ENCODE measurements at places on chromosomes 2 and 18. TPM values are rescaled to one million over a fixed set of nuclear protein-coding genes. Genes with fewer than 3 reads are reported as not detected.

DSG4 gene
- polyA plus RNA-seq = not detected

NAB1 gene
- polyA plus RNA-seq = 8.7 TPM

ANKRD30BL gene
- polyA plus RNA-seq = 0.35 TPM

VIT gene
- polyA plus RNA-seq = 6.9 TPM

NAT8 gene
- polyA plus RNA-seq = not detected

C1GALT1C1L gene
- 2.1 TPM for polyA plus RNA-seq

REG3G gene
- polyA plus RNA-seq = not detected

COLEC11 gene
- polyA plus RNA-seq = 46.8 TPM

RESP18 gene
- polyA plus RNA-seq = 6.5 TPM

LOXHD1 gene
- polyA plus RNA-seq = not detected

HAAO gene
- polyA plus RNA-seq = not detected

PLCL1 gene
- polyA plus RNA-seq = 2.5 TPM

IL37 gene
- not detected for polyA plus RNA-seq

SKOR2 gene
- 10.3 TPM for polyA plus RNA-seq

APOB gene
- not detected for polyA plus RNA-seq

COL4A4 gene
- 0.67 TPM for polyA plus RNA-seq

PROKR1 gene
- not detected for polyA plus RNA-seq

TANC1 gene
- 93.5 TPM for polyA plus RNA-seq

IL1B gene
- not detected for polyA plus RNA-seq

MAL gene
- 60.2 TPM for polyA plus RNA-seq

ABHD1 gene
- not detected for polyA plus RNA-seq

SPP2 gene
- polyA plus RNA-seq = not detected

GPR45 gene
- not detected for polyA plus RNA-seq

CDH7 gene
- polyA plus RNA-seq = 2.4 TPM

AQP12A gene
- polyA plus RNA-seq = not detected

C1QL2 gene
- polyA plus RNA-seq = not detected

SNORC gene
- polyA plus RNA-seq = 3.8 TPM

UPP2 gene
- 0.90 TPM for polyA plus RNA-seq

UGT1A4 gene
- polyA plus RNA-seq = not detected

PRSS56 gene
- polyA plus RNA-seq = not detected

DNAH7 gene
- polyA plus RNA-seq = 2.3 TPM

GDF7 gene
- polyA plus RNA-seq = not detected

AFTPH gene
- polyA plus RNA-seq = 64.3 TPM

RAB17 gene
- not detected for polyA plus RNA-seq

TSPYL6 gene
- polyA plus RNA-seq = not detected

FN1 gene
- 3.6 TPM for polyA plus RNA-seq

CYP27C1 gene
- polyA plus RNA-seq = not detected

OTOS gene
- not detected for polyA plus RNA-seq

ALPG gene
- polyA plus RNA-seq = not detected

PID1 gene
- polyA plus RNA-seq = 2.9 TPM

CPLX4 gene
- polyA plus RNA-seq = 1.4 TPM

MPPE1 gene
- 56.2 TPM for polyA plus RNA-seq

NCKAP1 gene
- 155 TPM for polyA plus RNA-seq
